ENCODE measurements at places on chromosomes 3 and 15. TPM values are rescaled to one million over a fixed set of nuclear protein-coding genes. Genes with fewer than 3 reads are reported as not detected.

Gene C3orf80
- polyA plus RNA-seq, result 1.6 TPM

Gene TMCC1
- 14.5 TPM for polyA plus RNA-seq

DNA sequence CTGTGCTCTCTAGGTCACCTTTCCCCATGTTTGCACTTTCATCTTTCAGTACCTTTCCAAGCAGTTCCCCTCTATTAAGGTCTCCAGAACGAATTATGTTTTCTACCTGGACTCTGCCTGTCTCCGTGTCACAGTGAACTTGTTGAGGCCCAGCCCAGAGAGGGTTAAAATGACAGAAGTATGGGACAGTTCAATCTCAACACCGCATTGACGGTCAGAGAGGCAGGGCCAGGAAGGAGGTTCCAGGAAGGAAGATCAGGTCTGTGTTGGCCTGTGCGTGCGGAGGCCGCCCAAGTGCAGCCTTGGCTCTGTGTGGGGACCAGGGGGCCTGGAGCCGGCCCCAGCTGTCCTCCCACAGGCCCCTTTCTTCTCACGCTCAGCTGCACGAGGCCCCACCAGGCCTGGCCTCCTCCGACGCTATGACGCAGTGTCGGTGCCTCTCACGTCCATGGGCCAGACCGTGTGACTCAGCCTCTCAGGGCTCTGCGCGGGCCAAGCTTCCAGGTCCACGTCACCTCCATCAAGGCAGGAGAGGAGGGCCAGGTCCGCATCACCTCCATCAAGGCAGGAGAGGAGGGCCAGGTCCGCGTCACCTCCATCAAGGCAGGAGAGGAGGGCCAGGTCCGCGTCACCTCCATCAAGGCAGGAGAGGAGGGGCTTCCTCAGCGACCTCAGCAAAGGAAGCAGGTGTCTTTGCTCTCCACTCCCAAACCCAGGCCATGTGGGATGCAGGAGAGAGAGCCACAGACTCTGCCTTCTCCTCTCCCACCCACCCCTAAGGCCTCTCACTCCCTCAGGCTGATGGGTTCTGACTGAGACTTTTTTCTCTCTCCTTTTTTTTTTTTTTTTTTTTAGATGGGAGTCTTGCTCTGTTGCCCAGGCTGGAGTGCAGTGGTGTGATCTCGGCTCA lies 83.1 kb downstream of the CPN2 start:
- DNase-seq, result no peak

DNA sequence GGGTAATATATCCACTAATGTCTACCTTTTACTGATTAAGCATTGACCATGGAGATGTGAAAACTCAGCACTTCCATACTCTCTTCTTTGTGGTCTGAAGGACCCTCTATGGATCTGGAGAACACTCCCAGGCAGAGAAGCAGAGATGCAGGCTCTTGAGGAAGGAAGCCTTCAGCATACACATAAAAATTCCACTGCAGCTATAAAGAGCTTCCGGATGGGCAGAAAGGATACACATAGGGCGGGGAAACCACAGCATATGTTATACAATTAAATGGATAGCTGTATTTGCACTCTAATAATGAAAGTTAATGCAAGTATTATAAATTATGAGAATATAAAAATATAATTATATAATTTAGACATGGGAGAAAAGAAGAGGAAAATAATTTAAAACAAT lies 1258.2 kb upstream of the ALCAM start:
- no peak for DNase-seq

- no peak for DNase-seq
Measured at GRCh38 chr3:18747383-18747782, 322.2 kb upstream of the SATB1 start.

- no peak for DNase-seq
Measured at GRCh38 chr3:66099541-66100065, 60.9 kb upstream of the MAGI1 start.

Data from urinary bladder (tissue), 4 donors.